ENCODE measurements at places on chromosomes 6 and 20.

DNA sequence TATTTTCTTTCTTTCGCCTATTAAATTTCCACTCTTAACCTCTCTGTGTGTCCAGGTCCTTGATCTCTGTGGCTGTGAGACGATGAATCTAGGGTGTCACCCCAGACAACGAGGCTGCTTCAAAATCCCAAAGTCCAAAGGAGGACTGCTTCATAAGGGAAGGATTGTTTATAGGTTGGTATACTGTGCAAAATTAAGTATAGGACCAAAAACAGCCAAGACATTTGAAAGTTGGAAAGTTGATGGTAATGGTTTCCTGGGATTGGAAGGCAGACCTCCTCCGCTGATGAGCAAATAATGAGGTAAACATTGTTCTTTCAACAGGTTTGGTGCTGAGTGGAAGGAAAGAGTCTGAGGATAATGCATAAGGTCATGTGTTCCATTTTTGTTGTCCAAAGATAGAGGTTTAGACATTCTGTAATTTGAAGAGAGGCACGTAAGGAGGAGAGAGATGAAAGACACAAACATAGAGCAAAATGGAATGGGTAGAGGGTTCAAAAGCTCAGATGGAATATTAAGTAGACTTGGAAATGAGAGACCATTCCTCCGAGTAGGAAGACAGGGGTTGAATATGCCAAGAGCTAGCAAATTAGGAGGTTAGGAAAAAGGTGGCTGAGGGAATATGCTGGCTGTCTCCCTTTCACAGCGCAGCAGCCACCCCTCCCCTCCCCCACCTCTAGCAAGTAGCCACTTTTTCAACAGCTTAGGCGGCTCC, 24.8 kb downstream of the ZNF311 start:
- DNase-seq, result no peak

DNA sequence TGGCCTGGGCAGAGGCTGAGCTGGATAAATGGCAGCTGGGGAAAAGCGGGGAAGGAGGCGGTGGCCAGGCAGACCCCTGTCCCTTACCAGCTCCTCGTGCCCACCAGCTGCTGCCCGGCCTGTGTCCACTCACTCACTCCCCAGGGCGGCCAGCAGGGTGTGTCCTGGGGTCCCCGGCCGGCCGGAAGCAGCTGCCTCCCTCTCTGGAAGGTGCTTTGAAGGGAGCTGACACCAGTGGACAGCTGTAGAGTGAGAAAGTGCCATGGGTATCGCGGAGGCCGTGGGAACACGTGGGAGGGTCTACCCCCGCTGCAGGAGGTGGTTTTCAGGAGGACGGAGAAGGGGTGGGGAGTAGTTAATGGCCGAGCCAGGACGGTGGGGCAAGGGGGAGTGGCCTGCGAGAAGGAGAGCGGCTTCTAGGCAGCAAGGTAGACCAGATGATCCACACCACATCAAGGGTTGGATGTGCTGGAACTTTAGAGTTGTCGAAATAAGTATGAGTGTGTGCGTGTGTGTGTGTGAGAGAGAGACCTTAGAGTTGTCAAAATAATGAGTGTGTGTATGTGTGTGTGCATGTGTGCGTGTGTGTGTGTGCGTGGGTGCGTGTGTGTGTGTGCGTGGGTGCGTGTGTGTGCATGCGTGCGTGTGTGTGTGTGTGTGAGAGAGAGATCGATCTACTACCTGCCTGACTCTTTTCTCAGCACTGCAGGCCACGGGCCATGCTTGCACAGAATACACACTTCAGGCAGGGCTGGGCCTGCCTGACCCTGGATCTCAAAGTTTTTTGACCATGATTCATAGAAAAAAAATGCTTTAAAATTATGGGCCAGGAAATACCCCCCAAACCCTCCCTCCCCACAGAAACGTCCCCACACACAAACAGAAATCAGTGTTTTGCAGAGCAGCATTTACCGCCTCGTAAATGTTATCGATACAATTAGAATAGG, 43.9 kb downstream of the CDH4 start:
- no peak for DNase-seq

DNA sequence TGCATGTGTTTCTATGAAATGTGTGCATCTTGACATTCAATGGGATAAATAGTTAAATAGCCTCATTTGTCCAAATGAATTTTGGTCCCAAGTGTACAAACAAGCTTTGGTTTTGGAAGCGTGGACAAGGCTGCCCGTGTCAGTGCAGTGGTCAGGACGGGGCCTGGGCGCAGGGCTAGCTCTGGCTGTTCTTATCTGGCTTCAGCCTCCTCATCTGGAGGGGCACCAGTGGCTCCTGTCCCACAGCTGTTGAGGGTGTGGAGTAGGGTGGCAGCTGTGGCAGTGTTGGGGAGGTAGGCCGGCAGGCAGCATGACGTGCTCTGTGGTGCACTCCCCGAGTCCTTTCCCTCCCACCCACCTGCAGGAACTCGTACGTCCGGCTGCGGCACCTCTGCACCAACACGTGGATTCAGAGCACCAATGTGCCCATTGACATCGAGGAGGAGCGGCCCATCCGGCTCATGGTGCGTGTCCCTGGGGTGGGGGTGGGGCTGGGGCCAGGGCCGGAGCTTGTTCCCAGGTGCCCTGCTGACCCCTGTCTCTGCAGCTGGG, 43.5 kb downstream of the ITPR3 start:
- DNase-seq, result no peak

DNA sequence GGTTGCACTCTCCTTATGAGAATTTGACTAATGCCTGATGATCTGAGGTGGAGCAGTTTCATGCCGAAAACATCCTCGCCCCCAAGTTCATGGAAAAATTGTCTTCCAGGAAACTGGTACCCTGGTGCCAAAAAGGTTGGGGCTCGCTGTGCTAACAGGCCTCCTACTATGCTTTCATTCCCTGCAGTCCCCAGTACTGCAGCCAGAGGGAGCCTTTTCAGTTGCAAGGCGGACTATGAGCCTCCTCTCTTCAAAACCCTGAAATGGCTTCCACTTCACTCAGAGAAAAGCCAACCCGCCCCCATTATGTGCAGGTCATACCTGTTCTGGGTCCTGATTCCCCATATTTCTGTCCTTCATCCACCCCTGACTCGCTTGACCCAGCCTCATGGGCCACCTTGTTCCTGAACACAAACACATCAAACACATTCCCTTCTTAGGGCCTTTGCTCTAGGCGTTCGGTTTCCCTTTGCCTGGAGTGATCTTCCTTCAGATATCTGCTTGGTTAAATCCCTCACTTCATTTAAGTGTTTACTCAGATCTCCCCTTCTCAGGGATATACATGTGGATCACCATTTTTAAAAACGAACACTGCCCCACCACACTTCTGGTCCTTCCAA, 173.7 kb downstream of the PHACTR1 start:
- no peak for DNase-seq

GRCh38 chr6:168485818-168486217, 44.8 kb downstream of the SMOC2 start:
- DNase-seq, result no peak

DNA sequence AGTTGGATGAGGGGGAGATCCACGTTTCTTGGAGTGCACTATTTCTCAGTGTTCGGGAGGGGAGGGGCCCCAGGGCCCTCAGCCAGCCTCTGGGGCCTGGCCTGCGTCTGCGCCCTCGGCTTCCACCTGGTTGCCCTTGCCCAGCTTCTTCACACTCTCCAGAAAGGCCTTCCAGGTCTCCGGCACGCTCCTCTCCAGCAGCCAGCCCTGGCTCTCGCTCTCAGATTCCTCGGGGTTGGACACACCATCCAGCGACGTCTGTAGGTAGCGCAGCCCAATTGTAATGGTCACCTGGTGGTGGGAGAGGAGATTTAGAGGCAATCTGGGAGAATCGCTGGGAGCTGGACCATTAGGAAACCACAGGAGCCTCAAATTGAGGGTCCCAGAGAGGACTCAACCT, 24.2 kb downstream of the PRPH2 start:
- DNase-seq, result no peak

GRCh38 chr20:20658871-20659431, 53.5 kb downstream of the RALGAPA2 start:
- DNase-seq, result no peak

DNA sequence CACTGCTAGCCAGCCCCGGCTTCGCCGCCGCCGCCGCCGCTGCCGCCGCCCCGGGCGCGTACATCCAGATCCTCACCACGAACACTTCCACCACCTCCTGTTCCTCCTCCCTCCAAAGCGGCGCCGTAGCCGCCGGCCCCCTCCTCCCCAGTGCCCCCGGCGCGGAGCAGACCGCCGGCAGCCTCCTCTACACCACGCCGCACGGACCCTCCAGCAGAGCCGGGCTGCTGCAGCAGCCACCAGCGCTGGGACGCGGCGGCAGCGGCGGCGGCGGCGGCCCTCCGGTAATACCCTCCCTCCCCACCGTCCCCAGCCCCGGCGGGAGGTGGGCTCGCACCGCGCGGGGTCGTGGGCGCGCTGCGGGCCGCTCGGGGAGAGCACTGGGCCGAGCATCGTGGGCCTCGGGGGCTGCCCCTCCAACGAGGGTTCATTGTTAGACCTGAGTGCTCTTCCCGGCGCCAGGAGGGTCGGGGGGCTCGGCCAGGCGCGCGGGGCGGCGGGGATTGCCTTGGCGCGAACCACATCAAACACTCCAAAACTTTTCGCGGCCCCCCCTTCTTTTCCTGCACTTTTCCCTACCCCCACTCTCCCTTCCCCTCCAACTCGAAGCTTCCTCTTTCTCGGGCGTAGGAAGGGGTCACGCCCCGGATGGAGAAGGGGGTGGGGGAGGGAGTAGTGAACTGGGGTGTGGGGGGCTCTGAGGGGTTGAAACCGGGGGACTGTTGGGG, 827 bp downstream of the E2F3 start:
- no peak for DNase-seq
